ENCODE measurements at places on chromosomes 1 and 21.

DNA sequence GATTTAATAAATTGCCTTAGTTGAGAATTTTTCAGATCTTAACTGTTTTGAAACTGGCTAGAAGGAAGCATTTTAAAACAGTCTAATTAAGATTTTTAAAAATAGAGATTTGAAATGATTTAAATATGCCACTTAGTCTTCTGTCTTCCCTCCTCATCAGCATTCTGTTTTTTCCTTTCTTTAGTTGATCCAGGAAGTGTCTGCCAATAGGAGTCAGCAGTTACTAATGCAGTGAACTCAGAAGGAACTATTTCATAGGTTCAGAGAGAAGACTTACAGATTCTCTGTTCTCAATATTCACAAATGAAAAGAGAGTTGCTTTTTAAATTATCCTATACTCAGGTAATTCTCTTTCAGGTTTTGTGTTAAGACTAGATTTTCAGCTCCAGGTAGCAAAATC, 84.5 kb downstream of the RPS6KC1 start:
- no peak for DNase-seq

DNA sequence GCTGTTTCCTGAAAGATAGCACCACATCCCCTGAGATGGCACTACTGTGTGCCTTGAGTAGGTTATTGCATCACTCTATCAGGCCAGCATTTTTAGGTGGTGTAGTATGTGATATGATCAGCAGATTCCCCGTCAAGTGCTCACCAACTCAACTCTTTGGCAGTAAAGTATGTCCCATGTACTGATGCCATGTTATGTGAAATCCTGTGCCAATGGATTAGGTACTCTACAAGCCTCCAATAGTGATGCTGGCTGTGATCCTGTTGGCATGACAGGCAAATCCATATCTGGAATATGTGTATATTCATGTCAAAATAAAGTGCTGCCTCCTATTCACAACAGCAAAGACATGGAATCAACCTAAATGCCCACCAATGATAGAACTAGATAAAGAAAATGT, 137.2 kb upstream of the CAMK1G start:
- no peak for DNase-seq

DNA sequence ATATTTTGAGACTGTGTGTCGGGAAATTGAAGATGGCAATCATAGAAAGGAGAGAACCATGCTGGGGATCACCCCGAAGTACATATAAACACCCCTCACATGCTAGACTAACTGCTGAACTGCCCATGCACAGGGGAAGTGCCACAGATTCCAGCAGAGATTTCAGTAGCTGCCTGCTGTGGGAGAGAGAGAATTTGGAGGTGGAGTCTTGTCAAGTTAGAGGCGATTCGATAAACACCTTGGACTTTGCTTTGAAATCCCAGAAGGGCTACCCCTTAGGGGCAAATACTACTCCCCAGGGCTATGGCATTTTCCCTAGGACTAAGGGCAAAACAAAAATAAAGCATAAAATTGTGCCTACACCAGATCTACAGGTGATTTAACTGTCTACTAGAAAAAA, 103.3 kb downstream of the PEX14 start:
- no peak for DNase-seq

DNA sequence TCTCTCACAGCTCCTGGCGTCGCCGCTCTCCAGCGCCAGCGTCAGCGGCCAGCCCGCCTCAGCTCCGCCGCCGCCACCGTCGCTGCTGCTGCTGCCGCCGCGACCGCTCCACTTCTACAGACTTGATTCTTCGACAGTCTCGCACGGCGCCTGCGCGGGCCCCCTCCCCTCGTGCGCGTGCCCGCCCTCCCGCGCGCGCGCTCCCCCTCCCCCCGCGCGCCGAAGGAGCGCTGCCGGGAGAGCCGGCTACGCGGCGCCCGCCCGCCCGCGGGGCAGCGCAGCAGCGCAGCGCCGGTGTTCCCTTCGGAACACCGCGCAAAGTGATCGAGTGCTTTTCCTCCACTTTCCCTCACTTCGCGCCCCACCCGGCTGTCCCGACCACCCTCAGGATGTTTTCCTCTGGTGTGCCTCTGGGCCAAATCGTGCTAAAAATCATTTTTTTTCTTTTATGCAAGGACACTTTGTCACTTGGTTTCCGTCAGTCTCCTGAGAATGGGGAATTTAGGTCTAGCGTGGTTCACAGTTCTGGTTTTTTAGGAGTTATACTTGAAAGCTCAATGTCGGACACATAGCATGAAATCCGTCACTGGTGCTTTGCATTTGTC, at the start of gene IRF2BP2:
TSS of gene IRF2BP2 (minus strand) at position 118 of the 605 bp plus-strand sequence. CDS start 684 bp downstream, outside the sequence.
- peak; percentile 89 for DNase-seq

- no peak for DNase-seq
Measured at GRCh38 chr21:37866027-37866426, 50.2 kb downstream of the KCNJ6 start.

DNA sequence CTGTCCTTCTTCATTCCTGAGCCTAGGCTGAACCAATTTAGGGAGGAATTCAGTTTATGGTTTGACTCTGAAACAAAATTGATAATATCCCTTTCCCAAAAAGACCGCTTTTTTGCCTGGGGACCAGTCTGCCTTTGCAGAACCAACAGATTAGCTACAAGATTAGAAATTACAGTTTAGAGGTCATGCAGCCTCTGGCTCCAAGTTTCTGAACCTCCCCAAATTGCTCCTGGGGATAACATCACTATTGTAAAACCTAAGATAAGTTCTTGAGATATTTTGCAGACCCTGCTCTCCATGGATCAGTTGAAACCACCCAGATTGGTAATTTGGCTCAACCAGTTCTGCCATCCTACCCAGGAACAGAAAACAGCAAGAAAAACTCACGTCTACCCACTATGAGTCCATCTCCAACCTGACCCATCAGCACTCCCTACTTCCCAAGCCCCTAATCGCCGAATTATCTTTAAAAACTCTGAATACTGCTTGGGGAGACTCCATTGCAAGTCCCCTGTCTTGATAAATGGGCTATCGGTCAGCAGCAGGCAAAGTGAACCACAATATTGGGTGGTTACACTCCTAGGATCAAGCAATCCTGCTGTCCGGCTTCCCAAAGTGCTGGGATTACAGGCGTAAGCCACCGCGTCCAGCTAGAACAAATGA, 605 bp upstream of the RABGGTB start:
- DNase-seq = peak; percentile 27

DNA sequence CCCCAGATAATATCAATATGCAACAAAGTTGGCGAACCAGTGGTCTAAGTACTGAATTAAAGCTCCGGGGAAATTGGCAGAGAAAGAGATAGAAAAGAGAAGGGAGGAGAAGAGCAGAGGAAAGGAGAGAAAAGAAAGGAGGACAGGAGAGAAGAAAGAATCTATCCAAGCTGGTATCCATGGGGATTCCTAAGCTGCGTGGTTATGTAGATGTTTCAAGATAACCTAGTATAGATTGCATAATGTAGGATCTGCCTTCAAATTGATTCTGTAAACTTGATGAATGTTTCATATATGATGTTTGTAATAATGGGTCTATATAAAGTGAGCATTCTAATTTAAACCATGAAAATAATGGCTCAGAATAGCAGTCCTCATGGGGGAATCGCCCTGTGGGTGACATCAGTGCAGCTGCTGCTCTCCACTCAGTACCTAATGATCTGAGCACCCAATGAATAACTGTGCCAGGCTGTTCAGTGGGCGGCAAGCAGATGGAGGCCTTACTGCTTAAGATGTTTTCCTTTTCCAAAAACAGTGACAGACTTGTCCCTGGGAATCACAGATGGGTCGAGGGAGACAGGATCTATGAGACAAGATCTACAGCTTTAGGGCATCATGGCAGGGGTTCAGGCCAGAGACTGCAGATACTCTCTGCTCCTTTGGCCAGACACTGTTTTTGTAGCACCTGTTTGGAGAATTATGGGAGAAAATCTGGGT, 78.0 kb downstream of the LAMC2 start:
- DNase-seq = no peak

DNA sequence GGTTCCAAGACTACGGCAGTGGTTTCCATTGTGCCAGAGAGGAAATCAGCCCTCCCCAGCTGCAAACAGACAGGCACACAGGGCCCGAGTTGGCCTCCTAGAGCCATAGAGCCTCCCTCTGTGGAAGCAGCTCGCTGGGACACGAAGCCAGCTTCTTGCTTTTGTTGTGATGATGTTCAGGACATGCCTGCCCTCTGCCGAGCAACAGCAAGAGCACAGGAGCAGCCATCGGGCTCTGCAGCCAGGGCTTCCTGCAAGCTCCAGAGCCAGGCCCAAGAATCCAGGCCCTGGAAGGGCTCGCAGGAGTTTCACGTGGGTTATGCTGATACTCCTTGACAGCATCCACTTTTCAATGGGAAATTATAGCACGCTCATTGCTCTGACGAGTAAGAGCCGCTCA, 18.5 kb downstream of the NPHP4 start:
- no peak for DNase-seq

- no peak for DNase-seq
Measured at GRCh38 chr1:54667797-54668196, 26.2 kb downstream of the MROH7 start.

- DNase-seq = no peak
Measured at GRCh38 chr21:18476639-18477038, 73.1 kb upstream of the TMPRSS15 start.

GRCh38 chr1:95954585-95954984, 720.6 kb downstream of the RWDD3 start:
- no peak for DNase-seq

GRCh38 chr1:233459470-233459945, 132.0 kb downstream of the MAP3K21 start:
- no peak for DNase-seq

DNA sequence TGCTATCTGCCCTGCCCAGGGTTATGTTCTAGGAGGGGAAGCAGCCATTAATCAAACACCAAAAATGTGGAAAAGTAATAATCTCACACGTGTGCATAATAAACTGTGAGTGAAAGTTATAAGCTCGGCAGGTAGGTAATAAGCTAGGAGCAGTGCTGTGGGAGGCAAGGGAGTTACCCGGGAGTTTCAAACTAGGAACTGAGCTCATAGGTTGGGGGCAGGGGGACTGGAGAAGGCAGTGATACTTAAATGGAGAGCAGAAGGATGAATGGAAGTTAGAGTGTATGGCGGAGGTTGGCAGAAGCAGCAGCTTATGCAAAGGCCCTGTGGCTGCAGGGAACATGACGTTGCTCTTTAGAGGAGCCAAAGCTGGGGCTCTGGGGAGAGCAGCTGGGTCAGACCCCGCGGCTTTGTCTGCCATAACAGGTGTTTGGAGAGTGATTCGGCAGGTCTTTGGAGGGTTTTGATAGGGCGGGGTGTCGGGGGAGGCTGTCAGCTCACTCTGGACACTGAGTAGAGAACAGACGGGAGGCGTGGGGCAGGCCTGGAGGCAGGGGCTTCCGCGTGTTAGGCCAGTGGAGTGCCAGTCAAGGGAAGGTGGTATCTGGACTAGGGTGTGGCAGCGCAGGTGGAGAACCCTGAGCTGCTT, 20.0 kb downstream of the PTPRF start:
- no peak for DNase-seq

GRCh38 chr1:214164173-214164572, 116.8 kb upstream of the SMYD2 start:
- DNase-seq = no peak

DNA sequence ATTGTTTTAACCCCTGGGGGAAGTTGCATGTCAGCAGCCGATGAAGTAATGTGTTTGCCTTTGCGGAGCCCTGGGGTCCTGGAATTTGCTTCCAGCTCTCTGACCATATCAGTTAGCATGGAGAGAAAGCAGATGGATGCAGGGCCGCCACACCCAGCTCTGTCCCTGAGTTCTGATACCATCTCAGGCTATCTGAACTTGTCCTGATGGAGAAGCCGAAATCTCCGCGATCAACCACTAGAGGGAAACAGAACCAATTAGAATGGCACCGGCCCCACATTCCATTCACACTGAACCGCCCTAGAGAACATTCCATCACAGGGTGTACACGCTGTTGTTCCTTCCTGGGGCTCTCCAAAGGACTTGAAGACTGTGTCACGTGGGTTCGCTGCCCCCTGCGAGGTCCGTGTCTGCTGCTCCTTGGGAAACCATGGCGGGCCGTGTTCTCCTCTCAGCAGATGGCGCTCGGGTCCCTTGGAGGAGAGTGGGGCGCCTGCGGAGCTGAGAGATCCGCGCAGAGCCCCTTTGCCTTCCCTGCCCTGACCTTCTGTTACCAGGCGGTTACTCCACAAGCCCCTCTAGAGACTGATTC, 75.4 kb downstream of the ABCA4 start:
- peak; percentile 79 for DNase-seq

GRCh38 chr1:19621274-19621950, 22.7 kb upstream of the NBL1 start:
- DNase-seq = no peak

GRCh38 chr1:161131523-161132409, 701 bp downstream of the DEDD start:
- no peak for DNase-seq

DNA sequence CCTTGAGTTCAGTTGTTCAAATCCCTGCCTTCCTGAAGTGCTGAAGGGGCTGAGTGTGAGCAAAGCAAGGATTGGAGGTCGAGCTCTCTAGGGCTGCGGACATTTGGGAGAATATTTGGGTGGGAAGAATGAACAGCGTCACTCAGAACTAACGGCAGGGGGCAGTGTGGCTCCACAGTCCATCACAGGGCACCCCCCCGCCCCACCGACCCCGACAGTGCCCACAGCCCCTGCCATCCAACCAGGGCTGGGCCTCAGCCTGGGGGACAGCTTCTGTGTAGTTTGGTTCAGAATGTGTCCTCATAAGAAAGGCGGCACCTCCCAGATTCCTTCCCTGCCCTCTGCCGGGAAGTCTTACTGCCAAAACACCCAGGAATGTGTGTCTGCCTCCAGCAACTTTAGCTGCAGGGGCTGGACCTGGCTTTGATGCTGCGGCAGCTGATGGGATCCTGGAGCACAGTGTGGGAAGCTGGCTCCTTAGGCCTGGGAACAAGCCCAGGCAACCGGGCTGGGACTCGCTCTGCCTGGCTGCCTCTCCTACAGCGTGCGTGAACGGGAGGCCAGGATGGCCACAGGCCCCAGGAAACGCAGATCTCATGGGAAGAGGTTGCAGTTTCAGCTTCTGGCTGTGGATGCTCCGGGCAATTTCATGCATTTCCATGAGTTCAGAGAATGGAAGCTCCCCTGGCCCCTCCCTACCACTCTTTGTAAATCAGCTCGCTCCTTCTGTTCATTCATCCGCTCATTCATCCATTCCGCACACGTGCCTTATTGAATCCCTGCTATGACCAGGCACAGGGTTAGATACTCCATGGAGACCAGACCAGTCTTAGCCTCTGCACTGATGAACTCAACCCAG, 104.9 kb upstream of the TMPRSS2 start:
- peak; percentile 78 for DNase-seq

Measured in HEK293T (cell line).